Activated CD4-positive, alpha-beta T cell treated with anti-CD3 and anti-CD28 coated beads, Interleukin-2, amount 10 ng/mL, durations not matched to agents 7 days and 5 days (primary cell): ENCODE measurements at places on chromosomes 2 and 18. TPM values are rescaled to one million over a fixed set of nuclear protein-coding genes. Genes with fewer than 3 reads are reported as not detected.

Gene SERPINB3
- total RNA-seq = not detected

Gene MAPK4
- not detected for total RNA-seq

Gene DYTN
- not detected for total RNA-seq

Gene ITM2C
- total RNA-seq = 30.4 TPM

Gene WNT6
- total RNA-seq = not detected

Gene NEB
- 0.48 TPM for total RNA-seq

Gene RPRM
- not detected for total RNA-seq

Gene TDRD15
- total RNA-seq = not detected

Gene UGT1A5
- not detected for total RNA-seq

Gene UGT1A3
- total RNA-seq = not detected

Gene LYG1
- 1.6 TPM for total RNA-seq

Gene MDH1B
- 0.50 TPM for total RNA-seq

Gene PFN4
- total RNA-seq = not detected

Gene GNLY
- 75.5 TPM for total RNA-seq

Gene ZDBF2
- 12.4 TPM for total RNA-seq

Gene GALNT3
- total RNA-seq = 9.9 TPM

Gene CDK5R2
- total RNA-seq = not detected

Gene CENPA
- 53.0 TPM for total RNA-seq

Gene IL1R2
- 0.50 TPM for total RNA-seq

Gene VIL1
- total RNA-seq = 0.17 TPM

Gene SLC5A7
- not detected for total RNA-seq

Gene RNF125
- total RNA-seq = 36.0 TPM

Gene TTR
- not detected for total RNA-seq

Gene NLRC4
- not detected for total RNA-seq

Gene SERPINB13
- total RNA-seq = not detected

Gene NUP35
- total RNA-seq = 18.2 TPM

Gene RAX
- not detected for total RNA-seq

Gene VWA3B
- not detected for total RNA-seq

Gene KIAA2012
- not detected for total RNA-seq

Gene ZFAND2B
- 49.1 TPM for total RNA-seq

Gene CLIP4
- total RNA-seq = 23.8 TPM

Gene LRATD1
- total RNA-seq = not detected

Gene SLC23A3
- total RNA-seq = 2.8 TPM

Gene MLPH
- not detected for total RNA-seq

Gene TCF7L1
- not detected for total RNA-seq

Gene EVA1A
- 0.17 TPM for total RNA-seq

Gene MEP1B
- total RNA-seq = not detected

Gene RHBDD1
- total RNA-seq = 35.5 TPM

Gene BOLL
- not detected for total RNA-seq

Gene IL36A
- not detected for total RNA-seq

Gene CNNM4
- total RNA-seq = 8.2 TPM

Gene CRYBA2
- total RNA-seq = not detected
